ENCODE measurements at places on chromosomes 5 and 9.

GRCh38 chr9:15278091-15278687 lies 28.8 kb downstream of the TTC39B start:
- DNase-seq: no peak

- no peak for DNase-seq
Measured at GRCh38 chr5:2905741-2906140, 154.3 kb upstream of the IRX2 start.

DNA sequence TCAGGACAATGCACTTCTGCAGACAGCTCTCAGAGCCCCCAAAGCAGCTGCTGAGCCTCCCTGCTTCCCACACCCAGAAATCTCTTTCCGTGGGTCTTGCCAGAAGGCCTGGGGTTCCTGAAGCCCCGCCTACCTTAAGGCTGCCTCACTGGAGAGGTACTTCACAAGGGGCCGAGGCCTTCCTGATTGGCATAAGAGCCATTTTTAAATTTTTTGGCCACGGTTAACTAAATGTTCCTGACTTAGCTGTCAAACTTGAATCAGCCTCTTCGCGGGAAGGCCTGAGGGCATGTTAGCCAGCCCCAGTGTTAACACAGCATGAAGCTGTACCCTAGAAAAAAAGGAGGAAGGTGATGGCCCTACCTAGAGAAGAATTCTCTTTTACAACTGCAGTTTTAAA lies 20.7 kb upstream of the EPB41L4B start:
- DNase-seq: no peak

- DNase-seq: no peak
Measured at GRCh38 chr9:116700882-116701865, 14.1 kb downstream of the TRIM32 start.

- no peak for DNase-seq
Measured at GRCh38 chr9:18866121-18866831, 166.7 kb downstream of the SAXO1 start.

DNA sequence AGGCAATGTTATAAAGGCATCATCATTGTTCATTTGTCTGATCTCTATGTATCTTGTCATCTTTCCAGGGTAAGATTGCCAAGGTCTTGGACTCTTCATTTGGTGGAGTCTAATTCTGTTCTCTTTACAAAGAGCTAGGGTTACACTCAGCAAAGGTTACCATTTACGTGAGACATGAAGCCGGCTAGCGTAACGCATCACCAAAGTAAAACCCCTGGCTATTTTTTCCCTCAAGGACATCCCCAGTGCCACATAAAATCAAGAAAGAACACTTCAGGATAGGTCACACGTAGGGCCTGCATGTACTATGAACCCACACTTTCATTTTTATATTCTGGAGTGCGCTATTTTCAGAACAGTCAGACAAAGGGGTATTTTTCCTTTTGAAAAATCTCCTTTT lies 20.0 kb upstream of the MYOT start:
- DNase-seq: no peak

- DNase-seq: no peak
Measured at GRCh38 chr9:20651939-20652338, 29.6 kb upstream of the MLLT3 start.
